Muscle of leg (tissue), 16 donors: ENCODE measurements at places on chromosomes 5 and 9. TPM values are rescaled to one million over a fixed set of nuclear protein-coding genes. Genes with fewer than 3 reads are reported as not detected.

The PCDH12 gene
- polyA plus RNA-seq: 18.0 TPM

The UGCG gene
- polyA plus RNA-seq: 33.3 TPM

The MLANA gene
- polyA plus RNA-seq: 5.7 TPM

The CTXN3 gene
- 2.4 TPM for polyA plus RNA-seq

The ADRA1B gene
- 0.24 TPM for polyA plus RNA-seq

The IFNA2 gene
- not detected for polyA plus RNA-seq

The ADRB2 gene
- polyA plus RNA-seq: 0.81 TPM

The ZDHHC21 gene
- 10.5 TPM for polyA plus RNA-seq

The SLC1A3 gene
- polyA plus RNA-seq: 15.0 TPM

The SLC6A18 gene
- polyA plus RNA-seq: not detected

The NFIL3 gene
- polyA plus RNA-seq: 20.5 TPM

The LRRC70 gene
- 4.1 TPM for polyA plus RNA-seq

The BHMT gene
- 0.20 TPM for polyA plus RNA-seq

The PCDHA2 gene
- polyA plus RNA-seq: 0.13 TPM
